Epithelial cell of umbilical artery (primary cell): ENCODE measurements at places on chromosomes 13 and 19. TPM values are rescaled to one million over a fixed set of nuclear protein-coding genes. Genes with fewer than 3 reads are reported as not detected.

Gene NCAN
- total RNA-seq: under 0.01 TPM in 1 of 2 replicates, not detected in the other

Gene MRPL4
- total RNA-seq: 22.0 and 29.9 TPM in 2 replicates

Gene ZNF665
- total RNA-seq: 1.7 and 1.9 TPM in 2 replicates

Gene NPAS1
- total RNA-seq: not detected in 2 replicates

Gene CYP4F2
- total RNA-seq: not detected in 2 replicates

Gene CD22
- total RNA-seq: 0.46 TPM in 1 of 2 replicates, not detected in the other

Gene URAD
- total RNA-seq: not detected in 2 replicates

Gene UQCR11
- total RNA-seq: 41.8 and 89.6 TPM in 2 replicates
